ENCODE measurements at places on chromosomes 4 and X. TPM values are rescaled to one million over a fixed set of nuclear protein-coding genes. Genes with fewer than 3 reads are reported as not detected.

Gene FAM184B
- not detected for total RNA-seq

GRCh38 chr4:56078866-56079265 is 130.1 kb downstream of the CEP135 start:
- DNase-seq = no peak

DNA sequence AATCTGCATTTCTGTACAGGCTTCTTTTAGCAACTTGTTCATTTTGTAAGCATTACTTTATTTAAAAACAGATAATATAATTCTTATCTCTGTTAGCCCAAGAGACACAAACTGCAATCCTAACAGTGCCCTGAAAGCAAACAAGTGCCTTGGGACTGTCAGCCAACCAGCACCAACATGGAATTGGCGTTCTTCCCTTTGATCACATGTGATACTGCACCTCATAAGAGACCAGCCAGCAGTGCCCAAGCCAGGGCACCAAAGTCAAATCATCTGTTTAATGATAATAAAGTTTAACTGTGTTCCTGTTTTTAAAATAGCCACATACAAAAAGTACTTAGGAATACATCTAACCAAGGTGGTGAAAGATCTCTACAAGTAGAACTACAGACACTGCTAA is 223.2 kb downstream of the PRDM5 start:
- DNase-seq = peak; percentile 66

DNA sequence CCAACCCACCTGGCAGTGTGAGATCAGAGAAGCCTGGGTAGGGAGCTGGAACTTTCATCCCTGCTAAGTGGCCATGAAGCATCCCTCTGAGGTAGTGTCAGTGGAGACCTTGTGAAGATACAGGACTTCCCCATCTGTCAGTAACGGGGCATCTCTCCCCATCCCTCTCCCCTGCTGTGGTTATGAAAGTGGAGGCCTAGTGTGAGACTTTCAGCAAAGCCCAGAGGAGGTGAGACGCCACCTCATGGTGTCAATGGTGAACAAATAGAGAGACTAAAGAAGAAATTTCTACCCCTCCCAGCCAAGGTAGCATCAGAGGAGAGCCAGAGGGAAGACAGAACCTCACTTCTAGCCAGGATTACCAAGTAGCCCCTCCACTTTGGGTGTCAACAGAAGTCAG is 150.2 kb downstream of the VEGFC start:
- DNase-seq = no peak

Gene DRD5
- not detected for total RNA-seq

Gene PDGFC
- total RNA-seq = 12.8 TPM

DNA sequence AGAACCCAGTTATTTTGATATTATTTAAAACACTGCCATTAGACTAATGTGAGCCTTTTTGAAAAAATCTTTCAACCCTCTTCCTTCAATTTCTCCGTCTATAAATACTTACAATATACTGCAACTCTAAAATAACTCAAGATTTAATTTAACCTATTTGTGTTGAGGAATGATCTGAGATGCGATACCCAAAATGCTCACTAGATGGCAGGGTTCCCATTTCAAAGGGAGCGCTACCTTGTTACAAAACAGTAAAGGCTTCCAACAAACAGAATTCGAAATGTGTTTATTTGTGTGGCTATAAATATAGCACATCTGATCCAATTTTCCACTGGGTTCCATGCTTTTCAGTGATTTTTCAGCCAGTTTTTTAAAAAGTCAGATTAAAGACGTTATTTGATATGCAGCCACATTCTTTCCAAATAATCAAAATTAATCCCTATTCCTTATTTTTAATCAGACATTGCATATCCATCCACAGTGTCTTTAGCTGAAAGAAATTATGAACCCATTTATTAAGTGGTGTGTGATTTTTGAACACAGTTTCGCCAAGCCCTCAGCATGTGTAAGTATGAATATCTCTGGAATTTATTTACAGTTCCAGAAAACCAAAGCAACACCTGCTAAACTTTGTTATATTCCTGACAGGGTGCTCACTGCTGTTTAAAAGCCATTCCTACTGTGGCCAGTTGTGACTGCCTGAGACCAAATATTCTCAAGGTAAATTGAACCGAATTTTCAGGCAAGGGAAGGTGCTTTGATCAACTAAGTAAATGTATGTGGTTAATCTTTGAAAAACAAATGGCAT is 668.0 kb upstream of the LCORL start:
- no peak for DNase-seq

GRCh38 chrX:130179170-130179569 is 7.4 kb downstream of the RAB33A start:
- DNase-seq = no peak

DNA sequence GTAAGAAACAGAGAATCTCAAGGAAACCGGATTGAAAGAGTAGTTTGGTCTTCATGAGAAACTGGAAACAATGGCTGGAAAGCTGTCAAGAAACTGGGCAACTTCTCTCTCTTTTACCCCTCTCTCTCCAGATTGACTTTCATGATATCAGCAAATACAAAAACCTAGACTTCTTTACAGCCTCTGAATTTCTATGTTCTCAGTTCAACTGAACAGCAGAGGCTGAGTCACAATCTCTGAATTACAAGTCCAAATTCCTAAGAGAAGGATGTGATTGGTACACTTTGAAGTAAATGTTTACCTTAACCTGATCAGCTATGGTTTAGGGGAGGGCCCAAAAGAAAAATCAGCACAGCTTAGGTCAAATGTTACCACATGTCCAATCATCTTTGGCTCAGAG is 974.9 kb downstream of the RPA4 start:
- no peak for DNase-seq

DNA sequence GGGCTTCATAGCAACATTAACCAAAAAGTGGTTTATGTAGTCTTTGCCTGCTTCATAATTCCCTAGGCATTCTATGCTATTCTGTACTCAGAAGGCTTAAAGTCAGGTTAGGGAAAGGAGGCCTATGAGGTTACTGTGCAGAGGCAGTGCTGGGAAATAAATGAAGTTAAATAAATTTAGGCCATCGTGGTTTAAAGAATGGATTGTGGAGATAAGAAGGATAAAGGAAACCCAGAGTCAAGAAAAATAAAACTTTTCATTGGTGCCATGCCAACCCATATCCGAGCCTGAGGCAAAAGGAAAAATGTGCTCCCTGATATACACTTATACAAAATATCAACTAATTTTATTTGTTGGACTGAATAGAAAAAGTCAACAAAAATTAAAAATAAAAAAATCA is 70.2 kb downstream of the AR start:
- DNase-seq = no peak

DNA sequence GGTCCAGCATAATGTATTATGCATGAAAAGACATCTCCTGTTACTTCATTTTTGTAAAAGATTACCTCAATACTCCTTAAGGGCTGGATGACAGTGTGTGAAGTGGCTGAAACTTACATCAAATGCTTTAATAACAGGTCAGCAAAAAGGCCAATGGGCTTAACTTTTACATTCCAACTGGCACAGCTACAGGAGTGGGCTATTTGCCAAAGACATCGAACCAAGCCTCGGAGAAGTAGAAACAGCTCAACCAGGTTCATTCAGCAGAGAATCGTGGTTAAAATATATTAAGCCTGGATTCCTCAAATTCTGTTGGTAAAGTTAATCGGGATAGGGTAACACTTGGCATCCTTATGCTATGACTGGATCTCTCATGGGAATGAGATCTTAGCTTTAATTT is 639.7 kb downstream of the TRIML1 start:
- DNase-seq = no peak

DNA sequence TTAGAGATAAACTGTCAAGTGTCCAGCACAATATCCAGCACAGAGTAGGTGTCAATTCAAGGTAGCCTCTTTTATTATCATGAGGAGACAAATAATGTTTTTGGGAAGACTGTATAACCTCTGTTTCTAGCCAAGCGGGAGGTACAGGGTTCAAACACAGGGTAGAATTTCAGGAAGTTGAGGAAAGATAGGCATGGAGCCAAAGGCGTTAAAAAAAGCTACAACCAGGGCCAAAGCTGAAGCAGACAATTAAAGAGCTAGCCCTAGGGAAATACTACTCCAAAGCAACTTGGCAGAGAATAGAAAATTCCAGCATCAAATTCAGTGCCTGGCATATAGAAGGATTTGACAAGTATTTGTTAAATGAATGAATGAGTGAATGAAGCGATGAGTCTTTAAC is 40.0 kb upstream of the CASK start:
- no peak for DNase-seq

- peak; percentile 56 for DNase-seq
Observed at GRCh38 chrX:130523460-130524394, 121.9 kb downstream of the RBMX2 start.

Gene ZNF81
- total RNA-seq = 4.7 TPM

Gene NPY2R
- total RNA-seq = not detected

Gene ZCCHC18
- 0.30 TPM for total RNA-seq

DNA sequence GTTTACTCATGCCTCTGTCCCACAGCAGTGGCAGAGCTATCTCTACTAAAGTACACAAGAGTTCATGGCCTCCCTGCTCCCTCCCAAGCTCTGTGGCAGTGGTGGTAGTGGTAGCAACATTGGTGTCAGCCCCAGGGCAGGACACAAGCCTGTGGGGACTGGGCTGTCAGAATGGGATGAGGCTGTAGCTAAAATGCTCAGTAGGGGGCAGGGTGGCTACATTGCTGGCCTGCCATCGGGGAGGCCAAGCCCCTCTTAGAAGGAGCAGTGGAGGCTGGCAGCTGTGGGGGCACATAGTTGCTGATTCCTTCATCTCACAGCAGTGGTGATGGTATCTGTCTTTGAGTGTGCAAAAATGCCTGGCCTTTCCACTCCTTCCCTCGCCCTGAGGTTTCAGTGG is 461.7 kb downstream of the PCDH18 start:
- no peak for DNase-seq

GRCh38 chrX:86078650-86079049 is 31.3 kb upstream of the CHM start:
- no peak for DNase-seq

Gene GC
- total RNA-seq = not detected

- DNase-seq = no peak
Observed at GRCh38 chr4:23041501-23041900, 348.8 kb downstream of the GBA3 start.

Gene GIMD1
- not detected for total RNA-seq

DNA sequence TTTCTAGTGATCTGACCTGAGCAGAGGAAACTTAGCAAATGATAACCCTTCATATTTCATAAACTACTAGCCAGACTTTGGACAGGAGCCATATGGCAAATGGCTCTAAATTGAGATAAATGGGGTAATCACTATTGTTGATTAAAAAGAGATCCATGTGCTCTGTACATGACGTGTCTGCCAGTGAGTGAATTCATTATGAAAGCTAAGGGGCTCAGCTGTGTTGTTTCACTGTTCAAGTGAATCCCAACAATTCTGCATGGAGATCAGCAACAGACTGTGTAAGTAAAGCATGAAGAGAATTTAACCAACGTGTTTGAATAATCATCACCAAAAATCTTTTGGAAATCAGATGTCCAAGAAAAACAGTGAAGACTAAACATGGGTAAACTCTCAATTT is 9.5 kb upstream of the QRFPR start:
- no peak for DNase-seq

- DNase-seq = no peak
Observed at GRCh38 chr4:151530783-151531182, 121.8 kb downstream of the FHIP1A start.

Gene RPA4
- total RNA-seq = 0.22 TPM

GRCh38 chrX:101383679-101384205 is 2.2 kb downstream of the BTK start:
- no peak for DNase-seq

Gene GAGE12J
- not detected for total RNA-seq

Gene TMEM144
- total RNA-seq = 13.4 TPM

- DNase-seq = no peak
Observed at GRCh38 chrX:41276661-41277506, 57.1 kb upstream of the DDX3X start.

Gene L1CAM
- 4.8 TPM for total RNA-seq

Data from left ventricle myocardium superior (tissue), 1 donor.